Cardiac atrium fibroblast (primary cell): ENCODE measurements at places on chromosomes 3 and 15. TPM values are rescaled to one million over a fixed set of nuclear protein-coding genes. Genes with fewer than 3 reads are reported as not detected.

CCRL2 gene
- total RNA-seq: 3.6 TPM in 1 of 2 replicates, not detected in the other

NRG4 gene
- total RNA-seq: not detected in 2 replicates

CHRFAM7A gene
- total RNA-seq: under 0.01 TPM in 1 of 2 replicates, not detected in the other

NUP210 gene
- total RNA-seq: 0.54 and 1.3 TPM in 2 replicates

LTF gene
- total RNA-seq: under 0.01 and 23.3 TPM in 2 replicates

HGD gene
- 4.1 and 5.2 TPM in 2 replicates for total RNA-seq

ACTC1 gene
- not detected in 2 replicates for total RNA-seq

AHSG gene
- total RNA-seq: not detected in 2 replicates

SLC2A2 gene
- total RNA-seq: not detected in 2 replicates

DOCK3 gene
- under 0.01 and 0.16 TPM in 2 replicates for total RNA-seq

A4GNT gene
- total RNA-seq: not detected in 2 replicates

CYP11A1 gene
- total RNA-seq: 0.36 and 1.9 TPM in 2 replicates

NEK10 gene
- total RNA-seq: 1.3 and 2.4 TPM in 2 replicates

LRTM1 gene
- not detected in 2 replicates for total RNA-seq

PDE12 gene
- 13.0 and 14.3 TPM in 2 replicates for total RNA-seq

CATSPER2 gene
- under 0.01 TPM in 1 of 2 replicates, not detected in the other for total RNA-seq

TMC3 gene
- total RNA-seq: 0.32 TPM in 1 of 2 replicates, not detected in the other
